PC-3 (cell line): ENCODE measurements at places on chromosomes 1 and 21. TPM values are rescaled to one million over a fixed set of nuclear protein-coding genes. Genes with fewer than 3 reads are reported as not detected.

DNA sequence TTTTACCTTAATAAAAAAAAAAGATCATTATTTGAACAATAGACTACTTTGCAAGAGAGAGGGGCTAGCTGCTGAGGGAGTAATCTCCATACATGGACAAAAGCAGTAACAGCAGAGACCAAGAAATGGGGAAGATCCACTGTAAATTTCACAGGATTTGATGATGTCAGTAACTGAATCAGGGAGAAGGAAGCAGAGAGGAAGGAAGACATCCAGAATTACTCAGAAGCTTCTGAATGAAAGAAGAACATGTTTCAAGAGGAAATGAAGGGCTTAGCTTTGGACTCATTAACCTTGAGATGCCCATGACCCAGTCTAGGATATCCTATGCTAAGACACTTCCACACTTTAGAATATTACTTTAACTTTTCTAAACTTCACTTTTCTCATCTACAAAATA lies 60.4 kb downstream of the SLC44A5 start:
- no peak for DNase-seq

GRCh38 chr1:78370779-78371482 lies 119.8 kb upstream of the PTGFR start:
- peak; percentile 41 for DNase-seq

DNA sequence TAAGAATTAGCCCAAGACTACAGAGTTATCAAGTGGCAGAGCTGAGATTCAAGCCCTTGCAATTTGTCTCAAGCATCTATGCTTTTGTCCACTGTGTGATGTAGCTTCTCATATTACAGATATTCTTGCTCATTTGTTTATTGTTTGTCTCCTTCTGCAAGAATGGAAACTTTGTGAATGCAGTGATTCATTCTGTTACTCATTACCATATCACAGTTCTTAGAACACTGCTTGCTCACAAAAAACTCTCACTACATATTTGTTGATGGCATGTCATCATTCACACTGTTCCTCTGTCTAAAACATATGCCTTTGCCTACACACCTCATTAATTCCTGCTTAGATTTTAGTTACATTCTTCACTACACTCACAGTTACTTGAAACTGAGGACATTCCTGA lies 1198.9 kb downstream of the PLA2G4A start:
- peak; percentile 79 for DNase-seq

DNA sequence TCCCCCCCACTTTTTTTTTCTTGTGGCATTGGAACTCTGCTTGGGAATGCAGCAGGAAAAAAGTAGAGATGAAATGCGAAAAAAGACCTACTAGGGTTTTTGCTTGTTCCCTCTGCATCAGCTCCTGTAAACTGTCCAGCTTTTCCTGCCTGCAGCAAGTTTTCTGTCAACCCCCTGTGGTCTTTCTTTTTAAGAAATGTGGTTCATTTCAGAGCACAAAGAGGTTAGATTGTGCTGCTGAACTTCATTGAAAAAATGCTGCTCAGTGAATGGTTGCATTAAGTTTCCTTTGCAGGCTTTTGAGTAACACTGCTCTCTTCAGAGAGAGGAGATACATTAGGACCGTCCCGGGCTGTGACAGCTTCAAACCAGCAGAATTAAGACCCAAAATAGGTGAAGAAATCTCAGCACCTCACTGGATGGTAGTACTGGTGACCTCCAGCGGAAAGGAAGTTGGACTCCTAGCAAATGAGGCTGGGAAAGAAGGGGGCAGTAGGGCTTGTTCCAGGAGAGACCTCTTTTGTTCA lies 80.7 kb downstream of the NDUFS5 start:
- no peak for DNase-seq

GRCh38 chr1:115951560-115951959 lies 24.8 kb upstream of the SLC22A15 start:
- no peak for DNase-seq

GRCh38 chr1:80457409-80457808 lies 1343.3 kb upstream of the ADGRL2 start:
- DNase-seq, result no peak

GRCh38 chr1:16119504-16119903 lies 36.4 kb downstream of the EPHA2 start:
- no peak for DNase-seq

DNA sequence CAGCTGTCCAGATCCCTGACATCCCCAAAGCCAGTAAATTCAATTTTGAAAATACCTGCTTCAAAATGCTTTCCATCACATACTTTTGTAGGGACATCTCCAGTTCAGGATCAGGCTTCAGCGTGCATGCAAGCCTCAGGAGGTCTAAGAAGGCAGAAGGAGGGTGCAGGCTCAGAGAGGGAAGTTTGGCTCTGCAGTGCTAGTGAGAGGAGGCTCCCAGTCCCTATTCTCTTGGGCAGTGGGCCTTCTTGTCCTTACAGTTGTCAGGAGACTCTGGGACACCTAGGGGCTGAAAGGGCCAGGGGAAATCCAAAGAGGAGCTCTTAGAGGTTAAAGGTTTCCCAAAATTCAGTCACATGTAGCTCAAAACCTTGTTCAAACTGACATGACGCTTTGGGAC lies 20.1 kb downstream of the ADCY10 start:
- DNase-seq, result no peak

- DNase-seq, result peak; percentile 95
Measured at GRCh38 chr1:152052606-152053005, 15.8 kb upstream of the S100A11 start.

GRCh38 chr1:87045761-87046304 lies 131.4 kb downstream of the HS2ST1 start:
- DNase-seq, result no peak

The C4BPA gene
- total RNA-seq, result not detected in 2 replicates

The OR2T33 gene
- total RNA-seq, result 0.18 TPM in 1 of 2 replicates, not detected in the other

The AADACL4 gene
- total RNA-seq, result not detected in 2 replicates

The POLR3C gene
- total RNA-seq, result 35.8 and 41.5 TPM in 2 replicates
